ENCODE measurements at places on chromosomes 2 and 18. TPM values are rescaled to one million over a fixed set of nuclear protein-coding genes. Genes with fewer than 3 reads are reported as not detected.

Gene GPR45
- total RNA-seq, result not detected

DNA sequence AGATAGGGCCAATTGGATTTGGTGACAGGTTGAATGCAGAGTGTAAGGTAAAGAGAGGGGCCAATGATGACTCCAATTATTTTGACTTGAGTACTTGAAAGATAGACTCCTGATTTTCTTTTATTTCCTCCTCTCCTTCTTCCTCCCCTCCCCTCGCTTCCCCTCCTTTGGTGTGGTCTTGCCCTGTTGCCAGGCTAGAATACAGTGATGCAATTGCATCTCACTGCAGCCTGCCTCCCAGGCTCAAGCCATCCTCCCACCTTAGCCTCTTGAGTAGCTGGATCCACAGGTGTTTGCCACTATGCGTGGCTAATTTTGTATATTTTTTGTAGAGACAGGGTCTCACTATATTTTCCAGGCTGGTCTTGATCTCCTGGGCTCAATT lies 2.3 kb downstream of the DGUOK start:
- no peak for ATAC-seq

- ATAC-seq, result no peak
Measured at GRCh38 chr2:114128263-114128662, 238.4 kb downstream of the ACTR3 start.

GRCh38 chr2:118864207-118864606 lies 16.8 kb upstream of the EN1 start:
- ATAC-seq, result no peak

DNA sequence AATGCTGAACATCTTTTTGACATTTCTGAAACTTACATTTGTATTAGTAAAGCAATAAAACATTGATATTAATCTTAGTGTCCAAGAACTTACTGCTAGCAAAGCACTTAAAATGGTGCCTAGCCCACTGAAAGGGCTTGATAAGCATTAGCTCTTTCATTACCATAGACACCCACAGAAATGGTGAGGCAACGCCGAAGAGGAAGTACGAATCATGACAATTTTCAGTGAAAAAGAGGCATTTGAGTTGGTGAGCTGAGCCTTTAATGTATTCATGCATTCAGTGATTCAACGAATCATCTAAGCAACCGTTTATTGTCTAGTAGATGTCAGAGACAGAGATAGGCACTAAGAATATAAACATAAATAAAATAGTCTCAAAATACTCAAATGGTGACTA lies 101.1 kb downstream of the PIGN start:
- ATAC-seq, result no peak

Gene RTP5
- not detected for total RNA-seq

Gene ARL5A
- 76.7 TPM for total RNA-seq

GRCh38 chr18:55102958-55103456 lies 143.7 kb upstream of the CCDC68 start:
- ATAC-seq, result no peak

Gene DPYSL5
- total RNA-seq, result not detected

Gene CYS1
- not detected for total RNA-seq

DNA sequence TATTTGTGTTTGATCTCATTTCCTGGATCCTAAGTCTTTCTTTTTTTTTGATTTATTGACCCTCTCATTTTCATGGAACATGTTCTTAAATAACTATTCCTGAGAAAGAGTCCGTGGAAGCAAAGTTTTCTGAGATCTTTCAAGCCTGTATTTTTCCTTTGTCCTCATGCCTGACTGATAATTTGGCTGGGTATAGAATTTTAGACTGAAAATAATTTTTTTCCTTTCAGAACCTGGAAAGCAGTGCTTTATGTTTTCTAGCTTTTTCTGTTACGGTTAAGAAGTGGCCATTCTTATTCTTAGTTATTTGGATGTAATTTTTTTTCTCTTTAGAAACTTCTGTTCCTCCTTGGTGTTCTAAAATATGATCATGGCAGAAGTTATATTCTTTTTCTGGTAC lies 82.5 kb downstream of the SEMA4F start:
- no peak for ATAC-seq

Measured in activated T-helper 17 cell treated with anti-CD3 and anti-CD28 coated beads, Interleukin-2, amount 50 U/mL, for 72 hours (primary cell).